ENCODE measurements at places on chromosomes 12 and 14. TPM values are rescaled to one million over a fixed set of nuclear protein-coding genes. Genes with fewer than 3 reads are reported as not detected.

IL23A gene
- total RNA-seq = 0.80 TPM

ST8SIA1 gene
- 0.77 TPM for total RNA-seq

GAS2L3 gene
- total RNA-seq = 55.6 TPM

CD163 gene
- total RNA-seq = 0.90 TPM

PLCZ1 gene
- not detected for total RNA-seq

DNA sequence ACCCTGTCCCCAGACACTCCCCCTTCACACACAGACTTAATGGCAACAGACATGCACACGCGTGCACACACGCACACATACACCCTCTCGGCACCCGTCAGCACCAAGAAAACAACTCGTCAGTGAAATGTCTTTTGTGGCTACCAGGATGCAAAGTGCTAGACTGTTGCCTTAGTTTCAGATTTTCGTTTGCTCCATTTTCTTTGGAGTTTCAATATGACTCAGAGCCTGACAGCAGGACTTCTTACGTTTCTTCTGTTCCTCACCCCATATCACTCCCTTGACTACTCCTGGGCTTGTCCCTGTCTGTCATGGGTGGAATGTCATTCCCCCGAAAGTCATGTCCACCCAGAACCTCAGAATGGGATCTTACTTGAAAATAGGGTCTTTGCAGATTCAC lies 182.9 kb downstream of the GLT1D1 start:
- peak overlapping the region; percentile 62 for H3K4me3 ChIP-seq
- H3K27me3 ChIP-seq = peaks cover 15% of the 10 kb centered on the region
- H3K36me3 ChIP-seq = peaks cover 13% of the 10 kb centered on the region
- DNase-seq = no peak
- H3K4me1 ChIP-seq = no peaks in the 10 kb centered on the region

- H3K4me3 ChIP-seq = no peak overlapping the region
- H3K36me3 ChIP-seq = peaks cover 8% of the 10 kb centered on the region
- peaks cover 14% of the 10 kb centered on the region for H3K4me1 ChIP-seq
- H3K27ac ChIP-seq = no peak overlapping the region
- no peak for DNase-seq
- H3K27me3 ChIP-seq = peaks cover 7% of the 10 kb centered on the region
Measured at GRCh38 chr14:70904373-70904772, 2.9 kb upstream of the PCNX1 start.

DNA sequence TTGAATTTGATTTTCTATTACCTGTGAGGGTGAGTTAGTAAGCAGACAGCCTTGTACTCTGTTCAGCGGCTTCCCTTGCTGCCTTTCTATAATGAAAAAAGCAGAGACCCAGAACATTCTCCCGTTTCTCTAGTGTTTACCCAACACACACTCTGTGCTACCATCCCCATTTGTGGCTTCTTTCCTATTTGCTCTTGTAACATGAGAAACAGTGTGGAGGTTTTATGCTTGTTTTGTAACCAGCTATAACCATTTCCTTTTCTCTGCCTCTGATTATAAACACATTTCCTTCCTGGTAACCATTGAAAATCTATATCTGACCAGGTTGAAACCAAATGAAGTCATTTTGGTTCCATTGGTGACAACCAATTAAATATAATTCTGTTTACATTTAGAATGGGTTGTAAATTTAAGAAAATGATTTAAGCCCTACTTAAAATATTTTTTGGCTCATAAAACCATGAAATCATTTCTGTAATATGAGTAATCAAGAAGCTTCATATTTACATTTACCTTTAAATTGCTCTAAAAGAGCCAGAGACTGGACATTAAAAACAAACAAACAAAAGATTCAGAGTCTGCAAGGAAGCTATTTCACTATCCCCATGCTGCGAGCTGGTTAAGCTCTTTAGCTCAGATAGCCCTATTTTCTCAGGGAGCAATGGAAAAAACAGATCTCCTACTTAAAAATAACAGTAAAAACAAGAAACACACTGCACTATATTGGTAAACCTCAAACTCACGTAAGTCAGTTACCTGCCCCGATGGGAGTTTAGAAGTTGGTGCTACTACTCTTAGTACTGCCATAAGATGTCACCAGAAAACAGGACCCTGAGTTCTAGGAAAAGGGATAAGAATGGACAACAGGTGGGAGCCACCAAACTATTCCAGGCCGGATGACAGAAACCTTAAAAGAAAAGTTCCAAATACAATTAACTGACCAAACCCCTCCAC lies 206.5 kb upstream of the EEA1 start:
- peaks cover 1% of the 10 kb centered on the region for H3K27me3 ChIP-seq
- peaks cover 27% of the 10 kb centered on the region for H3K4me1 ChIP-seq
- no peak overlapping the region for H3K4me3 ChIP-seq
- peak overlapping the region; percentile 51 for H3K27ac ChIP-seq

DNA sequence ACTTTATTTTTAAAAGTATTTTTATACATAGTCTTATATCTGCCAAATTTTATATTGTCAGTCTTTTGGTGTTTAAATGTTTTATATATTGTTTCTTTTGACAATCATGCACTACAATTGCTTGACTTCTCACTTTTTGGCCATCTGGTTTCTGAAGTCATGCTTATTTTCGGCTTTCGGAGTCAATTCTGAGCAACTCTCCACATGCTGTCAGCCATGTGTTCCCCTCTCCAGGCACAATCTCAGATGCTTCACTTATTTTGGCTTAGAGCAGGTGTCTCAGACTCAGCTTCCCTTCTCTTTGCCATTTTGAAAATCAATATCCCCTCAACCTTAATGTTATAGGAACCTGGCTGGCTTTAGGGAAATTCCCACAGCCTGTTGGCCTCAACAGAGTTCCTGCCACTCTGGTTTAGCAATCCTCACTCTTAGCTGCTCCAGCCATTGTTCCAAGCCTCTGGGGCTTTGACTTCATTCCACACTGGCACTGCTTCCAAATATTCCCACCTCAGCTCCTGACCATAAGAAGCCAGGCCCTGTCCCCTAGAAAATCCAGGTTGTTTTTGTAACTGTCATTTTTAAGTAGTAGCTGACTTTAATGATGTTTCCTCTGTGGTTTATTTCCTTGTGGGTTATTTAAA lies 125.5 kb upstream of the FAR2 start:
- H3K4me1 ChIP-seq = peaks cover 6% of the 10 kb centered on the region
- peaks cover 1% of the 10 kb centered on the region for H3K27me3 ChIP-seq
- no peaks in the 10 kb centered on the region for H3K36me3 ChIP-seq
- DNase-seq = no peak
- peak overlapping the region; percentile 32 for H3K27ac ChIP-seq

GRCh38 chr14:100191584-100192249 lies 32.3 kb upstream of the DEGS2 start:
- H3K27me3 ChIP-seq = peaks cover 9% of the 10 kb centered on the region
- no peak overlapping the region for H3K4me3 ChIP-seq
- H3K4me1 ChIP-seq = peaks cover 4% of the 10 kb centered on the region
- no peaks in the 10 kb centered on the region for H3K36me3 ChIP-seq
- DNase-seq = no peak
- no peak overlapping the region for H3K27ac ChIP-seq

Data from endothelial cell (in vitro differentiated cells).